ENCODE measurements at places on chromosomes 2 and 18.

DNA sequence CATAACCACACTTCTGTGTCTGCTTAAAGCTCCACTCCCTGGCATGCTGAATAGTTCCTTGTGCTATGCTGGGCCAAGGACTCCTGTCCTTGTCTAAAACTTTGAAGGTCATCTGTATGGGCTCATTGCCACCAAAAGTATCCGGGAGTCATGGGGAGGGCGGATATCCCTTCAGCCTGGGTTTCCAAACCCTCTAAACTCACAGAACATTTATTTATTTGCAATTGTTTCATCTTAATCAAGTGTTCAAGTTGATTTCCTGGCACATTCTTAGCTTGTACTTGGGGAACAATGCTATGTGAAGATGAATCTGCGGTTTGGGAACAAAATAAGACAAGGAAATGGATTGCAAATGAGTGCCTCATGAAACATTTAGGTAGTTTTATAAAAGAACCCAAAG lies 1.8 kb downstream of the NOSTRIN start:
- H3K27ac ChIP-seq, result no peak overlapping the region
- H3K4me3 ChIP-seq, result no peak overlapping the region
- H3K36me3 ChIP-seq, result no peaks in the 10 kb centered on the region
- H3K4me1 ChIP-seq, result 0 out of 2 replicates have a peak, but pooled peaks cover 5% of the 10 kb centered on the region

DNA sequence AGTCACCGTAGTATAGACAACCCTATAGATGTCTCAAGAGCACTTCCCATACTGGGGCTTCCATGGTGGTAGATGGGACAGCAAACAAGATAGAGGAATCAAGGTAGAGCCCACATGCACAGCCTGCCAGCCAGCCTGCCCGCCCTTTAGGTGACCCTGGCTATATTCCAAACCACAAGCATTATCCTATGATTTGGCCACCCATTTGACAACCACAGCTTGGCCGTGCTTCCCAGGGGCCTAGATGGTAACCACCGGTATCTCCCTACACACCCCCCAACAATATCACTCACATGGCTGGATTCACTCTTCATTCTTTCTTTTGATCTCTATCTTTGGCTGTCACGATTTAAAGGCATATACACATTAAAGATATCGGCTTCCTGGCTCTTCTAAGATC lies 85.3 kb downstream of the CDK15 start:
- H3K27me3 ChIP-seq, result peaks cover 53% of the 10 kb centered on the region
- no peak overlapping the region for H3K27ac ChIP-seq
- no peak for DNase-seq

- peaks cover 23% of the 10 kb centered on the region for H3K4me1 ChIP-seq
- no peaks in the 10 kb centered on the region for H3K36me3 ChIP-seq
- H3K27me3 ChIP-seq, result no peaks in the 10 kb centered on the region
- H3K27ac ChIP-seq, result no peak overlapping the region
These were observed 1277.8 kb upstream of the ZEB2 start for GRCh38 chr2:145797692-145798091.

DNA sequence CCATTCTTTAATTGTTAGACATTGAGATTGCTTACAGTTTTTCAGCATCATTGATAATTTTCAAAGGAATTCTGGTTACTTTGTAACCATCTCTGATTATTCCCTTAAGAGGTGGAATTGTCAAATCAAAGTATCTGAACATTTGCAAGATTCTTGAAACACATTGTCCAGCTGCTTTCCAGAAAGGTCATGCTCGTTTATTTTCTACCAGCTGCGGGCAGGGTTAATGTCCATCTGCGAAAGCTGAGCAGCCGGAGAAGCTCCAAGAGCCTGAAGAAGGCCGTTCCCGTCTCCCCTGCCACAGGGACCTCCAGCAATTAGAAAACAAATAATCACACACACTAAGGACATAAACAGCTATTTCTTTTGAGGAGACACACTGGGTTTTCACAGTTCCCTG lies 76.1 kb upstream of the TXNDC2 start:
- no peak overlapping the region for H3K4me3 ChIP-seq
- H3K4me1 ChIP-seq, result peaks cover 14% of the 10 kb centered on the region
- no peaks in the 10 kb centered on the region for H3K36me3 ChIP-seq
- H3K27ac ChIP-seq, result no peak overlapping the region
- no peaks in the 10 kb centered on the region for H3K27me3 ChIP-seq

- no peaks in the 10 kb centered on the region for H3K36me3 ChIP-seq
- DNase-seq, result no peak
- no peak overlapping the region for H3K27ac ChIP-seq
- peak overlapping the region; percentile 53 for H3K4me3 ChIP-seq
These were observed 1.5 kb downstream of the OSBPL1A start for GRCh38 chr18:24396082-24396633.

GRCh38 chr2:55224761-55225261 lies 7.3 kb downstream of the CLHC1 start:
- H3K27ac ChIP-seq, result no peak overlapping the region
- DNase-seq, result no peak
- H3K4me3 ChIP-seq, result no peak overlapping the region
- H3K36me3 ChIP-seq, result no peaks in the 10 kb centered on the region

- no peak overlapping the region for H3K27ac ChIP-seq
- H3K4me1 ChIP-seq, result no peaks in the 10 kb centered on the region
- H3K36me3 ChIP-seq, result no peaks in the 10 kb centered on the region
- H3K4me3 ChIP-seq, result no peak overlapping the region
These were observed 81.9 kb upstream of the TMEM178A start for GRCh38 chr2:39583781-39584180.

- H3K4me3 ChIP-seq, result no peak overlapping the region
- H3K4me1 ChIP-seq, result no peaks in the 10 kb centered on the region
- DNase-seq, result no peak
- H3K36me3 ChIP-seq, result no peaks in the 10 kb centered on the region
These were observed 11.0 kb downstream of the SIGLEC15 start for GRCh38 chr18:45836242-45837205.

DNA sequence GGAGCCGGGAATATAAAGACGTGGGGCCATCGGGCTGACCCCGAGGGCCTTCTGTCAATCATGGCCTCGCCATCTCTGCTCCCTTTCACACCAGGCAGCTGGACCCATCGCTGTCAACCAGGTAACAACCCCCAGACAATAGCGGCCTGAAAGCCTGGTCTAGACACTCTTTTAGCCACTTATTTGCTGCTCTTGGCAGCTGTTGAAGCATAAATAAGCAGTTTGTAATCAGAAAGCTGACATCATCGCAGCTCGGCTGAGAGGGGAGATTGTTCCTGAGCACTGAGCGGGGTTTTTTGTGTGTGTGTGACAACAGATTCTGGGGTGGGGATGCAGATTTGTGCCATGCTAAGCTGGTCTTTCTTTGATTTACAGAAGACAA lies 423.6 kb upstream of the POU3F3 start:
- no peaks in the 10 kb centered on the region for H3K4me1 ChIP-seq
- no peak overlapping the region for H3K27ac ChIP-seq
- no peaks in the 10 kb centered on the region for H3K36me3 ChIP-seq
- H3K4me3 ChIP-seq, result no peak overlapping the region

DNA sequence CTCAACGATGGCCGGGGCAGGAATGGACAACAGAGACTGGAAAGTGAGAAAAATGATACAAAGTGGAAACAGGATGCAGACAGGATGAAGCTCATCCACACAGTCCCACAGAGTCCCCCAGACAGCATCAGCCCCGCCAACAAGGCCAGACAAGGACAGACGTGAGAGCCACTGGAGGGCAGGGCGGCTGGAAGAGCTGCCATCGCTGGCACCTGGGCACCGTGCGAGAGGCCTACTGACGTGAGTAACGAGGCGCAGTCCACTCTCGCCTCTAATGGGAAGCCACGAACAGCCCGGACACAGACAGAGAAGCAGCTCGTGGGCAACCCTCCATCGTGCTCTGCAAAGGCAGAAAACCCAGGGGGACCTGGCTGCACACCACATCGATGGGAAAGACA lies 17.1 kb downstream of the HDAC4 start:
- no peaks in the 10 kb centered on the region for H3K36me3 ChIP-seq
- H3K27ac ChIP-seq, result no peak overlapping the region
- DNase-seq, result no peak
- H3K4me1 ChIP-seq, result no peaks in the 10 kb centered on the region
- H3K27me3 ChIP-seq, result no peaks in the 10 kb centered on the region

GRCh38 chr2:226835420-226835795 lies 446 bp upstream of the RHBDD1 start:
- peaks cover 32% of the 10 kb centered on the region for H3K4me1 ChIP-seq
- H3K4me3 ChIP-seq, result peak overlapping the region; percentile 16
- peak overlapping the region; percentile 87 for H3K27ac ChIP-seq
- no peak for DNase-seq
- no peaks in the 10 kb centered on the region for H3K27me3 ChIP-seq
